ENCODE measurements at places on chromosomes 4 and X.

GRCh38 chr4:74659576-74660411 is 134.5 kb downstream of the BTC start:
- DNase-seq, result no peak

DNA sequence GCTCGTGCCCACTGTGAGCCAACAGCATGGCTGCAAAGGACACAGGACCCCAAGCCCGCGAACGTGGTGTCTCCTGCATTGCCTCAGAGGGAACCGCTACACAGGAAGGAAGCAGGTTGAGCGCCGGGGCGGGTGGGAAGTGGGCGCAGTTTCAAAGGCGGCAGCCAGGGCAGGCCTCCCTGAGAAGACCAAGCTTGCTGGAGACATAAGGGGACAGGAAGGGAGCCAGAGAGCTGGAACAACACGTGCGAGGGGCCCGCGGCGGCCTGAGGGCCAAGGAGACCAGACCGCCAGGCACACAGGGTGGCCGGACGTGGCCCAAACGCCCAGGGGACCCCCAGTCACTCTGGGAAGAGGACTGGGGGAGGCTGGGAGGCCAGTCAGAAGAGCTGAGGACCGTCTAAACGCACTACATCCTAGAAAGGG is 32.0 kb downstream of the CTBP1 start:
- DNase-seq, result peak; percentile 57

DNA sequence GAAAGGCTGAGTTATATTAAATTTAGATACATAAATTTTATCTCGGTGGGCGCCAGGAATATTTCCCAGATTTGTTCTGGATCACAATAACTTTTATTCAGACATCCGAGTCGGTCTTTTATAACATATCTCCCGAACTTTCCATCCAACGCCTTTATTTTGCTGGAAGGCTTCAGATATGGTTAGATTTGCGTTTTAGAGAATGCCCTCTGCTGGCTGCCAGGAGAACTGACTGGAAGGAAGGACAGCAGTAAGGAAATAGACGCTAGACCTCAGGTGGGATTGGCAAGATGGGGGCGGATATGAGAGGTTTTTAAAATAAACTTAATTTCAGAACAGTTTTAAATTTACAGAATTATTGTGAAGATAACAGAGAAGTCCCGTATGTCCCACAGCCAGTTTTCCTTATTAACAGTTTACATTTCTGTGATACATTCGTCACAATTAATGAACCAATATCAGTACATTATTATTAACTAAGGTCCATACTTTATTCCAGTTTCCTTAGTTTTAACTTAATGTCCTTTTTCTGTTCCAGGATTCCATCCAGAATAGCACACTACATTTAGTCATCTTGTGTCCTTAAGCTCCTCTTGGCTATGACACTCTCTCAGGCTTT is 4.6 kb upstream of the KANTR start:
- no peak for DNase-seq

- DNase-seq, result no peak
Measured at GRCh38 chrX:155086961-155087735, 15.8 kb downstream of the BRCC3 start.

- DNase-seq, result no peak
Measured at GRCh38 chr4:129248621-129249020, 152.7 kb downstream of the C4orf33 start.

DNA sequence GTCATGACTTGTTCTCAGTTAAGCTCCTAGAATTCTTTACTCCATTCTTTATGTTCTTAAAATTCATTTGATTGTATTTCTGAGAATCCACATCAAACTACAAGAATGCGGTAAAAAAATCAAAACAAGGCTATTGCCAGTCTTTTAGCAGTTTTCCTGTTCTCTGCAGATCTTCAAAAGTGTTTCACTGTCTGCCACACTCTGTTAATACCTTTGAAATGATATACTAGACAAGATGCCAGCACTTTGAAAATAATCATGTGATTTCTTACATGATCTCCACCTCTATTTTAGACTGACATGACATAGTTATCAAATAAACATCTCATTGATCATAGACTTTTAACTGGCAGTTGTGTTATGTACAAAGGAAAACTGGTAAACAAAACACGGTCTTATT is 30.1 kb upstream of the GPRIN3 start:
- DNase-seq, result no peak

- DNase-seq, result no peak
Measured at GRCh38 chrX:130994671-130995070, 63.5 kb upstream of the ARHGAP36 start.

DNA sequence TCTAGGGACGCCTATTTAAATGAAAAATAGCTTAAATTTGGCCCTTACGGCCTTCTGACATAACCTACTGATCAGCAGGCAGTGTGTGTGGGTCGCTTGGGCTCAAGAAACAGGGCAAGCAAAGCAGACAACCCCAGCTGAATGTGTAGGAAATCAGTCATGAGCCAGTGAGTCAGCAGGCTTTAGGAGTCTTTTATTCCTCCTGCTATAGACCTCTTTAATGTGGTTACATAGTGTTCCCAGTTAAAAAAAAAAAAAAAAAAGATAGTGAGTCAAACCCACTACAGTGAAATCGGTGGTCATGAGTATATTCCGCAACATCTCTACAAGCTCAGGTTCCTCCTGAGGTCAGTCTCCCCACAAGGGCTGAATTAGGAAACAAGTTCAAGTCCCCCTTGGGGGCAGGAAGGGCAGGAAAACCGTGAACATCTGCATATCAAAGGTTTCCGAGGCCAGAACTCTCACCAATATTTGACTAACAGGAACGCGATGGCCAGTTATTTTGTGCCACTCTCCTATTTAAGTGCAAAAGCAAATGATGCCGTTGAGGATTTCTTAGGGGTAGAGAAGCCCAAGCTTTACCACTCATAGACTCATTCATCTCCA is 32.7 kb downstream of the ACSL1 start:
- DNase-seq, result no peak

DNA sequence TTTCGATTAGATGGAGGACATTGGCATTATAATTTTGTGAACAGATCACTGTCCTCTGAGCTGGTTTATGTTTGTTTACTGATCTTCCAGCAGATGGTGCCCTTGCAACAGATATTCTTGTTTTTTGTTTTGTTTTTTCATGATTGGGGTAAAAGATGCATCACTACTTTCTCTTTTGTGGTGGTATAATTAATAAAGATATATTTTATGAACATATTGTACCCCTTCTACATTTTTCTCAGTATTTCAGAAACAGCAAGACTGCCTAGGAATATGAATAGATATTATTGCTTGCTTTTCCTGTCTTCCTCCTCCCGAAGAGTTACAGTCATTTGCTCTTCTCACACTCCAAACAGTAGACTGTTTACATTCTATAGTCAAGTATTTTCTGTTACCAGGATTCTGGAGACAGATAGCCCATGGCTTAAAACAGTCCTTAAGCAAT is 905.2 kb downstream of the TRAM1L1 start:
- no peak for DNase-seq
